Ovary (tissue), 10 donors: ENCODE measurements at places on chromosomes 1 and 21. TPM values are rescaled to one million over a fixed set of nuclear protein-coding genes. Genes with fewer than 3 reads are reported as not detected.

The LRRC8C gene
- 7.2 TPM for total RNA-seq

The PLEKHA6 gene
- 12.5 TPM for total RNA-seq

The NDUFS5 gene
- total RNA-seq, result 378 TPM

The DHDDS gene
- total RNA-seq, result 25.5 TPM

The CLCNKA gene
- total RNA-seq, result 1.0 TPM

The FGR gene
- 1.1 TPM for total RNA-seq

The SOX13 gene
- 27.2 TPM for total RNA-seq

The CFAP74 gene
- 0.92 TPM for total RNA-seq

The IGSF9 gene
- total RNA-seq, result 0.83 TPM

The FCRL2 gene
- total RNA-seq, result not detected

The POU3F1 gene
- not detected for total RNA-seq

The HCRTR1 gene
- not detected for total RNA-seq
